ENCODE measurements at places on chromosomes 3 and 15. TPM values are rescaled to one million over a fixed set of nuclear protein-coding genes. Genes with fewer than 3 reads are reported as not detected.
A peak's percentile ranks its signal among the peaks of the same experiment; 100 is the strongest.

DNA sequence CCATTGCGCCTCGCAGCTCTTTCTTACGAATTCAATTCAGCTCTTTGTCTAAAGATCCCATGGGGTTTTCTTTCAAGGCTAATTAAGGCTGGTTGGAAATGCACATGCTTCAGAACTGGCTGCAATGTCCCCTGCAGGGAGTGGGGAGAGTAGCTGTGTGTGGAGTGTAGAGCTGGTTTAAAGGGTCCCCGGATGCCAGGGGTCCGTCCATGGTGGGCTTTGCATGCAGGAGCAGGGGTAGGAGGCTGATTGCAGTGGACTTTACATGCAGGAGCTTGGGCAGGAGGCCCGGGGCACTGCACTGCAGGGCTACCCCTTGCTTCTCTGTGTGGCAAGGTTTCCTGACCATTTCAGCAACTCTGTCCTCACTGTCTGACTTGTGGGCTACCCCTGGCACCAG, 261.6 kb upstream of the LYSMD4 start:
- no peaks in the 10 kb centered on the region for H3K27me3 ChIP-seq
- H3K27ac ChIP-seq, result no peak overlapping the region
- no peak overlapping the region for H3K4me3 ChIP-seq
- H3K36me3 ChIP-seq, result no peaks in the 10 kb centered on the region
- no peaks in the 10 kb centered on the region for H3K4me1 ChIP-seq
- no peak for DNase-seq

- no peak overlapping the region for H3K4me3 ChIP-seq
- H3K27me3 ChIP-seq, result no peaks in the 10 kb centered on the region
- H3K36me3 ChIP-seq, result no peaks in the 10 kb centered on the region
- no peak overlapping the region for H3K27ac ChIP-seq
- peaks cover 2% of the 10 kb centered on the region for H3K4me1 ChIP-seq
- no peak for DNase-seq
Measured at GRCh38 chr3:30112902-30113484, 493.4 kb upstream of the TGFBR2 start.

DNA sequence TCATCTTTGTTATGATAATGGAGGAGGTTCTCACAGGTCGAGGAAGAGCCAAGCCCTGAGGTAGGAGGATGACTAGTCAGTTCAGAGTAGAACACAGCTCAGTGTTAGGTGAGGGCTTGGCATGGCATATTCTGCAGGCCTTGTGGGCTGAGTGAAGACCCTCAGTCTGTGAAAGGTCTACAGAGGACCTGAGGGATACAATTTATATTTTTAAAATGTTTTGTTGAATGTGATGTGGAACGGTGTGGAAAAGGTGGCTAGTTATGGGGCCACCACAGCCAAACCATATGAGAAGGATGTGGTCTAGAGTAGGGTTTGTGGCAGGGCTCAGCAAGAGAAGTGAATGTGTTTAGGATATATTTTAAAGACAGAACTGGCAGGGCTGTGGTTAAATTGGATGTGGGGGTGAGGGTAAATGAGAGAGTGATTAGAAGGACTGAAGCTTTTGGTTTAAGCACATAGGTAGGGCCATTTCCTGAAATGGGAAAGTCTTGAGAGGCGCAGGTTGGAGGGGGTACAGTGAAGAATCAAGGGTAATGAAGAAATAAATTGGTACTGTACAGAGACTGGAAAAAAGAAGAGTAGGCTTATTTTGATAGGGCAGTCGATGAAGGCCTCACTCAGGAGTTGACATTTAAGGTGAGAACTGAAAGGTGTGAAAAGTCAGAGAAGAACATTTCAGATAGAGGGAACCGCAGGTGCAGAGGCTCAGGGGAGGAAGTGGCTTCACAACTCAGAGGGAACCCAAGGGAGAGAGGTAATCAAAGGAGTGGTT, 60.5 kb downstream of the SPTSSB start:
- no peak overlapping the region for H3K27ac ChIP-seq
- H3K27me3 ChIP-seq, result no peaks in the 10 kb centered on the region
- no peak overlapping the region for H3K4me3 ChIP-seq
- peaks cover 9% of the 10 kb centered on the region for H3K36me3 ChIP-seq

DNA sequence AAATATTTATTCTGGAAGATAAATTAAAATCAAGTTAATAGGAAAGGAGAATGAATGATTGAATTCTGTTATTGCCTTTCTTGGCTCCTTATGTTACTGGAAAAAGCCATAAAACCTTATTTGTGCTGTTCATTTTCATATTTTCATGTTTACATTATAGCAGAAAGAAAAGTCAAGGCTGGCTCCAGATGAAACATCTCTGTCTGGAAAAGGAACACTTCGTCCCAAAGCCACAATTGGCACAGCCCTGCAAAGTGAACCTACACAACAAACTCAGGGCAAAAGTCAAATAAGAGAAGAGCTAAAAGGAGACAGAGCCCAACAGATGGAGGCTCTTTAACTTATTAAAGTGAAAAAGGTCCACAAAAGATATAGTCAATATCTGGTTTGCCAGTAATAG, 73.4 kb downstream of the GTPBP8 start:
- no peak overlapping the region for H3K4me3 ChIP-seq
- H3K36me3 ChIP-seq, result no peaks in the 10 kb centered on the region
- DNase-seq, result no peak
- no peaks in the 10 kb centered on the region for H3K4me1 ChIP-seq
- H3K27ac ChIP-seq, result no peak overlapping the region

- no peak overlapping the region for H3K27ac ChIP-seq
- no peaks in the 10 kb centered on the region for H3K27me3 ChIP-seq
- no peak overlapping the region for H3K4me3 ChIP-seq
- H3K4me1 ChIP-seq, result no peaks in the 10 kb centered on the region
- DNase-seq, result no peak
Measured at GRCh38 chr3:176683382-176683781, 513.9 kb downstream of the TBL1XR1 start.

- no peaks in the 10 kb centered on the region for H3K36me3 ChIP-seq
- peaks cover 4% of the 10 kb centered on the region for H3K4me1 ChIP-seq
- DNase-seq, result no peak
- H3K27me3 ChIP-seq, result no peaks in the 10 kb centered on the region
Measured at GRCh38 chr15:66004618-66005262, 135.4 kb downstream of the RAB11A start.

DNA sequence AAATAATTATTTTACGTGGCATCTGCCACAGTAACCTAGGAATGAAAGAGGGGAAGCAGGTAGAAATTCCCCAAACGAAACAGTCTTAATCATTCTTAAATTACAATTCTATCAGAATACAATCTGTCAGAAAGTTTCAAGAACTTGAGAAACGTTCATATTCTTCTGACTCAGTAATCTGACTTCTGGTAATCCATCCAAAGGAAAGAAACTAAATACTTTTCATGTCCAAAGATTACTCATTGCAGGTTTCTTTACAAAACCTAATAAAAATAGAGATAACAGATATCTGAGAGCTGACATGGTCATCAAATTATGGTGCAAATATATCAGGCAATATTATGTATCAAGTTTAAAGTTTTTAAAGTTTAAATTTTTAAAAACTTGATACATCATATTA, 109.4 kb downstream of the DLG1 start:
- H3K4me1 ChIP-seq, result no peaks in the 10 kb centered on the region
- H3K27me3 ChIP-seq, result no peaks in the 10 kb centered on the region
- H3K36me3 ChIP-seq, result peaks cover 7% of the 10 kb centered on the region

GRCh38 chr3:14145670-14146380, 21.0 kb downstream of the TMEM43 start:
- DNase-seq, result peak; percentile 49
- peaks cover 14% of the 10 kb centered on the region for H3K36me3 ChIP-seq

DNA sequence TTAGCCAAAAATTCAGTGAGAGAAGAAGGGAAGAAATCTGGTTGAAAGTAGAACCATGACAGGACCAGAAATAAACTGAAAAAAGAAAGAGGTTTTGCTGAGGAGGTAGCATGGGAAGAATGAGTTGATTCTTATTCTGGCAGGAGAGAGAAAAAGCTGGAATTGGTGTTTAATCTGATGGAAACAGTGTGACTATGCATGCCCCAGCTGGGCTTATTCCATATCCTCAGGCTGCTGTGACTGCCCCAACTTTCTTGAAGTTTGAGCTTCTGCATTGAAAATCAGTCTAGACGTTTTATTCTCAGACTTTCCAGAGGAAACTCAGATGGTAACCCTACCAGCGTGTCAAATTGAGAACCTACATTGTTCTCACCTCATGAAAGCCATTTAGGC, 352.5 kb upstream of the DCBLD2 start:
- H3K36me3 ChIP-seq, result peaks cover 9% of the 10 kb centered on the region
- H3K27me3 ChIP-seq, result no peaks in the 10 kb centered on the region
- DNase-seq, result no peak

GRCh38 chr15:91461377-91461776, 361.3 kb downstream of the SV2B start:
- H3K27ac ChIP-seq, result no peak overlapping the region
- DNase-seq, result no peak
- no peaks in the 10 kb centered on the region for H3K27me3 ChIP-seq
- no peaks in the 10 kb centered on the region for H3K4me1 ChIP-seq
- no peaks in the 10 kb centered on the region for H3K36me3 ChIP-seq
- no peak overlapping the region for H3K4me3 ChIP-seq

DNA sequence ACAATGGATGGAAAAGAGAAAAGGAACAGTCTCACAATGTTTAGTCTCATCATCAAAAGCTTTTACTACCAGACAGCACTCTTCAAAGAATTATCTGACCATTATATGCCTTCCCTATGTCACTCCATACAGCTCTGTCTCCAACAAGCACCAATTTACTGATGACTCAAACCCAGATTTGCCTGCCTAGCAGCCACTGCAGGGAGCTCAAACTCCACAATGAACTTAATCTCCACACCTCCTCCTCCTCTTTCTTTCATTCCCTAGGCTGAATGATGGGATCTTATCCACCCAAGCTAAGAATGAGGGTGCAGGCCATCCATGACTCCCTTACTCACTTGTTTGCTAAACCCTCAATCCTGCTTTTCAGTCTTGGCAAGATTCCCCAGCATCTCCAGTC, 45.5 kb downstream of the NBEAL2 start:
- no peak overlapping the region for H3K4me3 ChIP-seq
- H3K36me3 ChIP-seq, result peaks cover 22% of the 10 kb centered on the region
- no peak for DNase-seq
- no peaks in the 10 kb centered on the region for H3K27me3 ChIP-seq

DNA sequence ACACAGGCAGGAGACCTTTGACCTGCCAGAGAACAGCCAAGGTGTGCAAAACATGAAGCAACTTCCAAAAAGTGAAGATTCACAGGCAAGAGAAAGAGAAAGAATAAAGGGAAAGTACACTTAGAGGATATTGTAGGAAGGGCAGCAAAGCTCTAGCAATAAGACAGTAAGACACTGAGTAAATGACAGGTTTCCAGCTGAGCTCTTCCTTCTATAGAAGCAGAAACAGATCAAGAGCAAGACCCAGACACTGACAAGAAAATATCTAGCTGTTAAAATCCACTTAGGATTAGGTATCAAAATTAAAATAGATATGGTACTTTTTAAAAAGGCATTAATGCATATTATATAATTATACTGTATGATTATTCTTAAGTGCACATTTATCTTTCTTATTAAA, 333.4 kb downstream of the RAP2B start:
- no peaks in the 10 kb centered on the region for H3K36me3 ChIP-seq
- no peaks in the 10 kb centered on the region for H3K4me1 ChIP-seq
- H3K4me3 ChIP-seq, result no peak overlapping the region
- DNase-seq, result no peak

DNA sequence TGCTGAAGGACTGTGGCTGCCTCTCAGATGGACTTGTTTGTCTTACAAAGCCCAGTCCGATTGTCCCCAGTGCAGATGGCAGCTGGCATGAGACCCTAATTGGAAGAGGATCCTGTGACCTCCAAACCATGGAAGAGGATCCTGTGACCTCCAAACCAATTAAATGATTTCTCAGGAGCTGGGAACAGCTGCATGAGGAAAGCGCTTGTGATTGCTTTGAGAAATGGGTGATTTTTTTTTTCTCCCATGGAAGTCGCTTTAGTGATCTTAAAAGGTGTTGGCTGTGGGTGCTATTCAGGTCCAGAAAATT, 68.4 kb upstream of the LARS2 start:
- H3K27me3 ChIP-seq, result no peaks in the 10 kb centered on the region
- H3K4me1 ChIP-seq, result peaks cover 8% of the 10 kb centered on the region
- no peak overlapping the region for H3K4me3 ChIP-seq
- no peak for DNase-seq

DNA sequence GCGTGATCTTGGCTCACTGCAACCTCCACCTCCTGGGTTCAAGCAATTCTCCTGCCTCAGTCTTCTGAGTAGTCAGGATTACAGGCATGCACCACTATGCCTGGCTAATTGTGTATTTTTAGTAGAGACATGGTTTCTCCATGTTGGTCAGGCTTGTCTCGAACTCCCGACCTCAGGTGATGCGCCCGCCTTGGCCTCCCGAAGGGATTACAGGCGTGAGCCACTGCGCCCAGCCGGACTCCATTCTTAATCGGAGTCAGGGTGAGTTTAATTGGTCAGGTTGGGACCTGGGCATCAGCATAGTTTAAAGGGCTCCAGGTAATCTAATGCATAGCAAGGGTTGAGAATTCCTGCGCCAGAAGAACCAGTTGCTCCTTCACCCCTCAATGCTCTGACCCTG, 29.2 kb downstream of the MAGEF1 start:
- no peaks in the 10 kb centered on the region for H3K36me3 ChIP-seq

GRCh38 chr3:140553591-140553990, 124.3 kb upstream of the TRIM42 start:
- no peak overlapping the region for H3K27ac ChIP-seq
- peak; percentile 49 for DNase-seq
- H3K36me3 ChIP-seq, result no peaks in the 10 kb centered on the region
- H3K4me3 ChIP-seq, result no peak overlapping the region

- H3K36me3 ChIP-seq, result peaks cover 41% of the 10 kb centered on the region
- H3K4me3 ChIP-seq, result no peak overlapping the region
- no peak overlapping the region for H3K27ac ChIP-seq
- H3K4me1 ChIP-seq, result no peaks in the 10 kb centered on the region
- no peak for DNase-seq
Measured at GRCh38 chr3:138769616-138770015, 65.1 kb downstream of the PIK3CB start.

- DNase-seq, result no peak
- H3K4me3 ChIP-seq, result no peak overlapping the region
- H3K27me3 ChIP-seq, result no peaks in the 10 kb centered on the region
- no peaks in the 10 kb centered on the region for H3K36me3 ChIP-seq
Measured at GRCh38 chr3:5874931-5875341, 687.4 kb downstream of the EDEM1 start.

DNA sequence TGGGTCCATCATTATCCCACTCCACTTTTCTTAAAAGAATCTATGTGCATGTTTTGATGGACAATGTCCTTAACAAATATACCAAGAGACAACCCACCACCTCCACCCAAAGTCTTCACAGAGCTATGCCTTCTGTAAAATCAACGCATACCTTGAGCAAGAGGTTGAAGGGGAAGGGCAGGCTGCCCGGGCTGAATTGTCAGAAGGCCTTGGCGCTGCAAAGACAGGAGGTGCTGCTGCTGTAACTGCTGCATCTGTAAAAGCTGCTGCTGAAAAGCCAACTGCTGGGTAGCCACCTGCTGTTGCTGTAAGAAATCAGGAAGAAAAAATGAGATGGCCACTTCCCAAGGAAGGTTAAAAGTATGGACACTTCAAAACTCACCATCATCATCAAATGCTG, 536.7 kb downstream of the FOXP1 start:
- H3K4me3 ChIP-seq, result peak overlapping the region; percentile 41
- peaks cover 23% of the 10 kb centered on the region for H3K36me3 ChIP-seq
- H3K27me3 ChIP-seq, result no peaks in the 10 kb centered on the region
- H3K27ac ChIP-seq, result no peak overlapping the region
- DNase-seq, result peak; percentile 46
- peaks cover 31% of the 10 kb centered on the region for H3K4me1 ChIP-seq

Gene DUOXA2
- not detected for total RNA-seq

Gene SEMA5B
- total RNA-seq, result 9.4 TPM

Gene SLC12A8
- total RNA-seq, result 9.1 TPM

Gene PLSCR4
- total RNA-seq, result 1.1 TPM

Gene GUCA1C
- not detected for total RNA-seq

Gene GPR62
- total RNA-seq, result 0.33 TPM

Gene DAZL
- 21.7 TPM for total RNA-seq

Gene CPNE4
- 1.6 TPM for total RNA-seq

Data from H9 (cell line).